ENCODE measurements at places on chromosomes 1 and 21. TPM values are rescaled to one million over a fixed set of nuclear protein-coding genes. Genes with fewer than 3 reads are reported as not detected.

DNA sequence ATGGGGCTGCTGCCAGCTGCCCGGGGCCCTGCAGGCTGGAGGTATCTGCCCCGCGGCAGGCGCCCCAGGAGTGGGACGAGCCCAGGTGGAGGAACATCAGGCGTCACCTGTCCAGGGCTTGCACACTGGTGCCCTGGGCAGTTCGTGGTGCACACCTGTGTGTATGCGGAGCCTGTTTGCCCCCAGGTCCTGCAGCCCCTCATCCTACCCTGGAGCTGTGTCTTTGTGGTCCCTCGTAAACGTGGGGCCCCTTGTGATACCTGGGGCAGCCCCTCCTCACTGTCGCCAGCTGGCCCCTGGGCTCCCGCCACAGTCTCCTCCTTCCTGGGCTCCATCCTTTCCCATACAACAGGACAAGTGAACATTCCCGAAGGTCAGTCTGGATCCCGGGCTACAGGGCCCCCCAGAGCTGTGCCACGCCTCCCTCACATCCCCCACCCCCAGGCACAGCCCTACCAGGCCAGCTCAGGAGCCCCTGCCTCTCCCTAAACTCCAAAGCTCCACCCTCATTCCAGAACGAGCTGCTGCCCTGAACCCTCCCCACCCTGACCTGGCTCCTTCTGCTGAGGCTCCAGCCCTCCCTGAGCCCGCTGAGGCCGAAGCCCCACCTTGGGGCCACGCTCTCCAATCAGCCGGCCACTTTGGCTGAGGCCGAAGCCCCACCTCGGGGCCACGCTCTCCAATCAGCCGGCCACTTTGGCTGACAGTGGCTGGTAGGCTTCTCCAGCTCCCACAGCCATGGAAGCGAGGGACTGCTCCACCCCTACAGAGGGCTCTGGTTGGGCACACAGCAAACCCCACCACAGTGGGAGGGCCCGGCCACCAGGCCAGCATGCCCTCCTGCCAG, 42.6 kb downstream of the UBE2G2 start:
- DNase-seq = no peak

GRCh38 chr1:211557894-211558625, 20.9 kb downstream of the SLC30A1 start:
- no peaks in the 10 kb centered on the region for H3K36me3 ChIP-seq
- no peak for DNase-seq
- H3K27me3 ChIP-seq = no peaks in the 10 kb centered on the region
- H3K4me1 ChIP-seq = no peaks in the 10 kb centered on the region

GRCh38 chr1:70934194-70934961, 113.2 kb downstream of the PTGER3 start:
- no peaks in the 10 kb centered on the region for H3K36me3 ChIP-seq
- H3K27me3 ChIP-seq = no peaks in the 10 kb centered on the region
- DNase-seq = no peak
- no peaks in the 10 kb centered on the region for H3K4me1 ChIP-seq
- no peak overlapping the region for H3K4me3 ChIP-seq

GRCh38 chr21:18244671-18245463, at the start of gene CHODL:
Gene CHODL, plus strand, starts transcription at chr21:18244833. Its CDS starts 391 bp downstream, at chr21:18245224.
- H3K27me3 ChIP-seq = peaks cover 81% of the 10 kb centered on the region
- peak within 1 kb of the TSS; percentile 21 for H3K4me3 ChIP-seq
- no peaks in the 10 kb centered on the region for H3K36me3 ChIP-seq
- no peak within 1 kb of the TSS for H3K27ac ChIP-seq
- peak; percentile 25 for DNase-seq
- no peaks in the 10 kb centered on the region for H3K4me1 ChIP-seq

DNA sequence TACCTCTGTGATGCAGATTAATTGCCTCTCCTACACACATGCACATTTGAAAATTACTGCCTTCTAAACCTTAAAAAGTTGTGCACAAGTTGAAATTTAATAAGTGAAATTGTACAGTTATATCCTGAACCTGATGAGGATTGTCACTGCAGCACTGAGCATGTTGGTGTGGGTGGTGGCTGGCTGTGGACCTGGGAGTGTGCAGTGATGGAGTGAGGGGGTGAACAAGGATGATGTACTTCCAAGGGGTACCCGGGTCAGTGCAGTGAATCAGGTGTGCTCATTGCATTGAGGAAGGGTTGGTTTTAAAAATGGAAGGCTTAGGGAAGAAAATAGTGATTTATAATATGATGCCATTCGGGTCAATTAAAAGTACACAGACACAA, 24.1 kb downstream of the DIP2A start:
- peaks cover 14% of the 10 kb centered on the region for H3K36me3 ChIP-seq
- no peaks in the 10 kb centered on the region for H3K27me3 ChIP-seq
- peak overlapping the region; percentile 4 for H3K27ac ChIP-seq
- DNase-seq = no peak
- H3K4me3 ChIP-seq = no peak overlapping the region

DNA sequence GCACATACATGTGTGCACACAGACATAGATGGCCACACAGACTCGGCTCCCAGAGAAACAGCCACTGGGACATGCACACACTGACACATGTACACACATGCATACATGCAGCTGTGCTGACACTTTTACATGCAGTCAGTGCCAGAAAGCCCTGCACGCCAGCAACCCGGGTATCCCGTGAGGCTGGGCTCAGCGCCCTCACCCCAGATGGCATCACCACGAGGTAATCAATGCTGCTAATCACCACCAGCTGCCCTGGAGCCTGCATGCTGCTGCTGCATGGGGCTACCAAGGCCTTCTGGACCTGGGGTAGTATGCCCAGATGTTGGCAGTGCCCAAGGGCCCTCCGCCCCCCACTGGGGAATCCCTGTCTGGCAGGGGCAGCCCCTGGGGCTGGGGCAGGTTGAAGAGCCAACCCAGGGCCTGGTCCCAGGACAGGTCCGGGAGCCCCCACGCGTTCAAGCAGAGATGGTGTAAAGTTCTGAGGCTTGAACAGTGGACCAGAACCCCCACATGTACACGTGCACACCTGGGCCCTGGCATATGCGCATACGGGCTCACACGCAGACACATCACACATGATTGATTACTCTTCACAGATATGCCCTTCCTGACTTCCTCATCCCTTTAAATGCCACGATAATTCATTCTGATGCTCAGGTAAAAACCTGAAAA, 2.7 kb upstream of the COL16A1 start:
- H3K27me3 ChIP-seq = no peaks in the 10 kb centered on the region
- H3K4me3 ChIP-seq = no peak overlapping the region
- no peak overlapping the region for H3K27ac ChIP-seq
- peaks cover 12% of the 10 kb centered on the region for H3K4me1 ChIP-seq

DNA sequence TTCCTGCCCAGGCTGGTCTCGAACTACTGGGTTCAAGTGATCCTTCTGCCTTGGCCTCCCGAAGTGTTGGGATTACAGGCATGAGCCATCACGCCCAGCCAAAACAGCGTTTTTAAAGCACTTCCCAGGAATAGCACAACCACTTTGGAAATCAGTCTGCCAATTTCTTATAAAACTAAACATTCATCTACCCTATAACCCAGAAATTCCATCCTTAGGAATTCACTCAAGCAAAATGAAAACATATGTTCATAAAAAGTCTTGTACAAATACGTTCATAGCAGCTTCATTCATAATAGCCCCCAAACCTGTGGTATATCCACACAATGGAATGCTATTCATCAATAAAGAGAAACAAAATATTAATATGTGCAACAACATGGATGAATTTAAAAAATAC, 36.1 kb downstream of the PHC2 start:
- no peaks in the 10 kb centered on the region for H3K27me3 ChIP-seq
- no peak overlapping the region for H3K4me3 ChIP-seq
- DNase-seq = no peak
- H3K27ac ChIP-seq = no peak overlapping the region

GRCh38 chr1:41500378-41500777, 15.9 kb upstream of the EDN2 start:
- no peaks in the 10 kb centered on the region for H3K27me3 ChIP-seq
- H3K4me3 ChIP-seq = no peak overlapping the region
- DNase-seq = no peak
- H3K36me3 ChIP-seq = no peaks in the 10 kb centered on the region

- H3K4me3 ChIP-seq = no peak overlapping the region
- H3K4me1 ChIP-seq = no peaks in the 10 kb centered on the region
- H3K27me3 ChIP-seq = peaks cover 12% of the 10 kb centered on the region
- no peak for DNase-seq
Observed at GRCh38 chr1:182679684-182680083, 4.7 kb downstream of the RGS8 start.

GRCh38 chr1:11298390-11299224, 25.6 kb downstream of the UBIAD1 start:
- no peak overlapping the region for H3K27ac ChIP-seq
- DNase-seq = no peak
- H3K36me3 ChIP-seq = no peaks in the 10 kb centered on the region
- H3K27me3 ChIP-seq = no peaks in the 10 kb centered on the region

DNA sequence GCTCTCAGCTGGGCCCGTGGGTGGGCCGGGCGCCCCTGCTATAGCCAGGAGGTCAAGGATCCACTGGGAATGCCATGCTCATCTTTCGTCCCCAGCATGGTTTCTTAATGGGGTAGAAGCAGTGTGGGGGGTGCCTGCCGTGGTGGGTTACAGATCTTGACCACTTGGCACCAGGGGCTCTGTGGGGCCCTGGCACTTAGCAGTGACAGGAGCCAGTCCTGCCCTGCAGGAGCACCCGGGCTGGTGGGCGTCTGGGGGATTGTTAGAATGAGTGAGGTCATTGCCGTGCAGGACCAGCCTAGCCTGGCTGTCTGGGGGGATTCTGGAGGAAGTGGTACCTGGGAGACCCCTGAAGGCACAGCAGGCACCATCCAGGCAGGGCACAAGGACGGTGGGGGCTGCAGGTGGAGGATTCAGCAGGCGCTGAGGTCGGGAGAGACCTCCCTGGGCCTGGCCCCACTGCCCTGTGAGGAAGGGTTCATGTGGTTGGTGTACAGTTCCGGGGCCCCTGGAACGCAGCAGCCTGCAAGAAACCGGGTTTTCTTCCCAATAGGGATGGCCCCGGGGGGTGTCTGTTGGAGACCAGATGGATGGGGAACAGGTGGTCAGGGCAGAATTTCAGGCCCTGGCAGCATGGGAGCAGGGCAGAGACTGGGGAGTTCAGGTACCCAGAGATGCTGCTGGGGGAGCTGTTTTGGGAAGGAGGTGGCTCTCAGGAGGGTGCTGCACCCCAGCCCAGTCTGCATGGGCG, 4.8 kb downstream of the AIRE start:
- H3K4me1 ChIP-seq = no peaks in the 10 kb centered on the region
- H3K4me3 ChIP-seq = no peak overlapping the region
- H3K27me3 ChIP-seq = peaks cover 16% of the 10 kb centered on the region
- H3K36me3 ChIP-seq = no peaks in the 10 kb centered on the region
- DNase-seq = no peak
- no peak overlapping the region for H3K27ac ChIP-seq

GRCh38 chr21:44987301-44987885, 47.6 kb downstream of the SLX9 start:
- DNase-seq = no peak
- H3K27me3 ChIP-seq = no peaks in the 10 kb centered on the region
- no peak overlapping the region for H3K4me3 ChIP-seq
- no peak overlapping the region for H3K27ac ChIP-seq
- H3K36me3 ChIP-seq = no peaks in the 10 kb centered on the region

The LSS gene
- 191 TPM for total RNA-seq

The HCN3 gene
- total RNA-seq = 3.5 TPM

The SELENBP1 gene
- 73.5 TPM for total RNA-seq

The PLA2G5 gene
- total RNA-seq = not detected

The ATAD3B gene
- 28.1 TPM for total RNA-seq
